Caco-2 (cell line): ENCODE measurements at places on chromosomes 1 and 21. TPM values are rescaled to one million over a fixed set of nuclear protein-coding genes. Genes with fewer than 3 reads are reported as not detected.

The PRDM16 gene
- total RNA-seq = 4.2 and 5.3 TPM in 2 replicates

The NR0B2 gene
- 0.34 TPM in 1 of 2 replicates, not detected in the other for total RNA-seq

The AMY2A gene
- not detected in 2 replicates for total RNA-seq

The PLPPR5 gene
- not detected in 2 replicates for total RNA-seq

The TP73 gene
- total RNA-seq = 11.7 and 11.9 TPM in 2 replicates

The FAM151A gene
- 21.4 and 22.3 TPM in 2 replicates for total RNA-seq

The CFHR2 gene
- not detected in 2 replicates for total RNA-seq

The USH2A gene
- 0.11 and 0.26 TPM in 2 replicates for total RNA-seq

The OR14K1 gene
- total RNA-seq = not detected in 2 replicates

The NIBAN1 gene
- 14.3 and 20.8 TPM in 2 replicates for total RNA-seq

The PGLYRP4 gene
- not detected in 2 replicates for total RNA-seq

The CHODL gene
- total RNA-seq = 0.16 TPM in 1 of 2 replicates, not detected in the other
